GM23248 (cell line): ENCODE measurements at places on chromosomes 7 and 10.

DNA sequence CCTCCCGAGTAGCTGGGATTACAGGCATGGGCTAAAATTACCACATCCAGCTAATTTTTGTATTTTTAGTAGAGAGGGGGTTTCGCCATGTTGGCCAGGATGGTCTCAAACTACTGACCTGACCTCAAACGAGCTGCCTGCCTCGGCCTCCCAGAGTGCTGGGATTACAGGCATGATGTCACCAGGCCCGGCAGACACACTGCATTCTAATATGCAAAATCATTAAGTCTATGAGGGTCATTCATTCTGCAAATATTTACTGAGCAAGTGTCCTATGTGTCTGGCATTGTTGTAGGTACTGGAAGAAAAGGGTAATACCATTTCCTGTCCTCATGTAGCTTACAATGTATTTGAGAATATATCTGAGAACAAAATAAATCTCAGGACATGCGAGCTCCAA lies 2.7 kb downstream of the PUS7 start:
- DNase-seq, result peak; percentile 4

- peak; percentile 30 for DNase-seq
Observed at GRCh38 chr7:154744256-154744860, 258.6 kb downstream of the PAXIP1 start.

- DNase-seq, result peak; percentile 3
Observed at GRCh38 chr10:62993121-62993520, 140.0 kb upstream of the NRBF2 start.

DNA sequence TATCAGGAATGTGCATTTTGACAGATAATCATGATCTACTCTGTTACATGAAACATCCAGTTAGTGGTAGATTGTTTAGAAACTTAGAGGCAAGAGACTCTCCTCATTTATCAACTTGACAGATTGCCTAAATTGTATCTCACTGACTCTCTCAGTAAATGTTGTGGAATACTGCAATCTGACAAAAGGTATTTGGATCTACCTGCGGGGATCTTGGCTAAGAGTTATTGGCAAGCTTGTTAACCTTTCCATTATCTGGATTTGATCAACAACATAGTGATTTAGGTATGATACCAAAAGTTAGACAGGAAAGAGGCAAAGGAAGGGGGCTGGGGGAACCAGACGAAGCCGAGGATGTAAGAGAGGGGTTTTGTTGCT lies 2.0 kb downstream of the VSTM2A start:
- DNase-seq, result no peak

- no peak for DNase-seq
Observed at GRCh38 chr7:110861163-110861562, 229.8 kb upstream of the LRRN3 start.

DNA sequence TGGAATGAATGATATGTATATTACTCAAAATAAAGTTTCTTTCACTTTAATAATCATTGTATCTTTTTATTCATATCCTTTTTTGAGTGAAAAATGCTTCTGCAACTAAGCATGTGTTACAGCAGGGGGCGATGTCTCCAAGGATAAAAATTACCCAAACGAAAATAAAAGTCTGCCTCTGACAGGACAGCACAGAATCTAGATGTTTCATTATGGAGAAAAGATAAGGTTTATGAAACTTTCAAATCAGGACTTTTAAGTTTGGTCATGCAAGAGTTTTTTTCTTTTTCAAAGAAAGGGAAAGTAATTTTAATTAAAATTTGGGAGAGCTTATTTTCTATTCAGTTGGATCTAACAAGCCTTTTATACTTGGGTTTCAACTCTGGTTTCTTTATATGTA lies 48.4 kb downstream of the TES start:
- DNase-seq, result peak; percentile 82

DNA sequence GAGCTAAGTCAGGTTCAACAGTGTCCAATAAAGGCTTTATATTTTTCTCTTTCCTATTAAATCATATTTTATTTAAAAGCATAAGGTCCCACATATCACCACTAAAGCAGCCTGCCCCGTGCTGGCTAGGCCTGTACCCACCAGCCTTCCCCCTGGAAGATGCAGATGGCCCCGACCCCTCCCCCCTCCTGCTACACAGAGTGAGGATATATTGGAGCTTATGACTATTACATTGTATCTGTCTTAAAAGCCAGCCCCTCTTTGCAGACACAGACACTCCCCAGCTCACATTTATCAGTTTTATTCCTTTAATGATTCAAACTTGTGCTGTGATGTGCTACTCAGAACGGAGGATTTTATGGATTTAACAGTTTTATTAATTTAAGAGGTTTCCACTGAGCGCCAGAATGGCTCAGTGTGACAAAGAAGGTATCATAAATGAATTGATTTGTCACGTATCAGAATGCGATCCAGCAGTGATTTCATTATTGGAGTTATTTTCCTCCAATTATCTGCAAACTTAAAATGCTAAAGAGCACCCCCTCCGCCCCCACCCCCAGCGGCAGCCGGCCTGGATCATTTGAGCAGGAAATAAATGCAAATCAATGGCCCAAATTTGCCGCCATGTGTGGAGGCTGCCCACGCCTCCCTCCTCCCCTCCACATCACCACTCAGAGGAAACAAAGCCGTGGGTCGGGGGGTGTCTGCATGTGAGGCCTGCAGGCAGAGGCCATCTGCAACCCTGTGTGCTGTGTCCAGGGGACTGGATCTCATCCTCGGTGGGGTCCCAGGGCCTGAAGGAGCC lies 72.6 kb upstream of the ZMIZ1 start:
- no peak for DNase-seq

GRCh38 chr10:28186461-28186860 lies 116.4 kb downstream of the MPP7 start:
- DNase-seq, result no peak

GRCh38 chr10:4545062-4545461 lies 280.9 kb upstream of the AKR1E2 start:
- peak; percentile 51 for DNase-seq

DNA sequence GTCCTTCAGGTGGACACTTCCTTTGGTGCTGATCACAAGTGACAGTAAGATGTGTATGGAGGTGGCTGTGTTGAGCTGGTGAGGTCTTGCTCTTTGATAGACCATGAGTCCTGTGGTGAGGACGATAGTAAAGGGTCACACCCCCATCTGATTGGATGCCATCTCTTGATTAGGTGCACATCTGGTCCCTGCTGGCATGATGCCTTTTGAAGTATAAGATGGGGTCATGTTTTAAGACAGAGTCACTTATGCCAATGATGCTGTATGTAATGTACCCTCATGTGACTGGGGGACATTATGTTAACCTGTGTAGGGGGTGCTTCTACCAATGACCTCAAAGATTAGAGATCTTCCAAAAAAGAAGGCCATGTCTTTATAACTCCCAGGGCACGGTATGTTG lies 644.6 kb downstream of the ACTR3B start:
- DNase-seq, result no peak

- DNase-seq, result no peak
Observed at GRCh38 chr7:128116740-128117139, 85.5 kb upstream of the LRRC4 start.

DNA sequence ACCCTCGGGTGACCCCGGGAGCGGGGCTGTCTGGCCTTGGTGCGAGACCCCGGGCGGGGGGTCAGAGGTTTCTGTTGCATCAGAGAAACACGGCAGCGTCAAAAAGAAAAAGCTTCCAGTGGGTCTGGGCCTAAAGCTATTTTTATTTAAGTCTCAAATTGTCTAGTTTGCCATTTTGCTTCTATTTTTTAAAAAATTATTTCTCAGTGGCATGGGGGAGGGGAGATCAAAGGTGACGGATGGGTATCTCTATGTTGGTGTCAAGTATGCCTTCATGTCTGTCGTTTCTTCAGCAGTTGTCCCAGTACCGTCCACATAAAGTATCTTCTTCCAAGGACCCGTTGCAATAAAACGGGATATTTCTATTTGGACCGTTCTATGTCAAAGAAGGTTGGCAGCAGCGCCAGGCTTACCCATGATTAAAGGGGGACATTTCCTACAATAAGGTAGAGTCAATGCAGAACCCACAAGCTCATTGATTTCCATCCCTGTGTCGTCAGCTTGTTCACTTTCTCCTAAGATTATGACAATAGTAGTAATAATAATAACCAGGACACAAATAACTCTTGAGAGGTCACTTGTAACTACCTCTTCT lies 26.0 kb upstream of the VAX1 start:
- DNase-seq, result no peak

- DNase-seq, result no peak
Observed at GRCh38 chr7:150780292-150780691, 19.9 kb downstream of the TMEM176B start.

- DNase-seq, result no peak
Observed at GRCh38 chr10:82392533-82392932, 517.5 kb downstream of the NRG3 start.

DNA sequence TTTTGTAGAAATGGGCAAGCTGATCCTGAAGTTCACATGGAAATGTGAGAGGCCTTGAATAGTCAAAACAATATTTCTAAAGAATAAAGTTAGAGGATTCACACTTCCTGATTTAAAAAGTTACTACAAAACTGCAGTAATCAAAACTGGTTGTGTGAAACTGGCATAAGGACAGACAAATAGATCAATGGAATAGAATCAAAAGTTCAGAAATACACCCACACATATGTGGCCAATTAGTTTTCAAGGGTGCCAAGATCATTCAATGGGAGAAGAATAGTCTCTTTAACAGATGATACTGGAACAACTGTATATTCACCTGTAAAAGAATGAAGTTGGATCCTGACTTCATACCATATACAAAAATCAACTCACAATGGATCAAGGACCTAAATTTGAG lies 27.7 kb downstream of the DNAJC9 start:
- DNase-seq, result no peak

DNA sequence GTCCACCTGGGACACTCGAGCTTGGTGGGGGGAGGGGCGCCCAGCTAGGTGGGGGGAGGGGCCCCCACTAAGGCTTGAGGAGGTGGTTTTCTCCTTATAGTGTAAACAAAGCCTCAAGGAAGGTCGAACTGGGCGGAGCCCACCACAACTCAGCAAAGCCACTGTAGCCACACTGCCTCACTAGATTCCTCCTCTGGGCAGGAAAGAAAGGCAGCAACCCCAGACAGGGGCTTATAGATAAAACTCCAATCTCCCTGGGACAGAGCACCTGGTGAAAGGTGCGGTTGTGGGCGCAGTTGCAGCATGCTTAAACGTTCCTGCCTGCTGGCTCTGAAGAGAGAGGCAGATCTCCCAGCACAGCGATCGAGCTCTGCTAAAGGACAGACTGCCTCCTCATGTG lies 133.1 kb downstream of the SNX13 start:
- DNase-seq, result no peak

DNA sequence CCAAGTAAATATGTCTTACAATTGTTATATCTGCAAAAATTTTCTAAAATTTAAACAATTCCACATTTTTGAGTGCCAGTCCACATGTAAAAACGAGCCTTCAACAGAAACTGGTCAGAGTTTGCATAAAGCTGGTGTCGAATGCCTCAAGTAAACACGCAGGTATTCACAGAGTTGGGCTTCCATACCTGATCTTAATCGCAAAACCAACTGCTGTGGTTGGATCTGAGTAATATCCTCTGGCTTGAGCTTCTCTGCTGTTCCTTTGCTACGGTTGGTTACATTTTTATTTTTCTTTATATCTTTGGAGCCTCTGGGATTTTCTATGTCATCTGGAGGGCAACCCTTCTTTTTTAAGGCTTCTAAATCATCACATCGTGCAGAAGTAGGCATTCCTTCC lies 28.4 kb downstream of the ITGB1 start:
- no peak for DNase-seq

GRCh38 chr7:156665101-156665500 lies 24.5 kb downstream of the RNF32 start:
- DNase-seq, result no peak

DNA sequence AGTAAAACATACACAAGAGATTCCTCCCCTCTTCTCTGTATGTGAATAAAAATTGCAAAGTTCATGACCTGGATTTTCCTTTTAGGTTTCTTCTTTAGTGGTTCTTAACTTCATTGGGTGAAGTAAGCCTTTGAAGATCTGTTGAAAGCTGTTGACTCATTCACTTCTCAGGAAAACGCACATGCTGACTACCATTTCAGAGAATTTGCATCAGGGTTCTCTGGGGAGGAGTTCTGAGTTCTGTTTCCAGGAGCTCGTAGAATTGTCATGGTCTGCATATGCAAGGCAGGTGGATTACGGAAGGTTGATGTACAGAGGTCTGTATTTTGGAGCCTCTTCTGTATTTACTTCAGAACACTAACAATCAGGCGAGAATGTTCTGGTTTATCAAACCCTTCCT lies 962 bp upstream of the SLC26A4 start:
- DNase-seq, result peak; percentile 86

DNA sequence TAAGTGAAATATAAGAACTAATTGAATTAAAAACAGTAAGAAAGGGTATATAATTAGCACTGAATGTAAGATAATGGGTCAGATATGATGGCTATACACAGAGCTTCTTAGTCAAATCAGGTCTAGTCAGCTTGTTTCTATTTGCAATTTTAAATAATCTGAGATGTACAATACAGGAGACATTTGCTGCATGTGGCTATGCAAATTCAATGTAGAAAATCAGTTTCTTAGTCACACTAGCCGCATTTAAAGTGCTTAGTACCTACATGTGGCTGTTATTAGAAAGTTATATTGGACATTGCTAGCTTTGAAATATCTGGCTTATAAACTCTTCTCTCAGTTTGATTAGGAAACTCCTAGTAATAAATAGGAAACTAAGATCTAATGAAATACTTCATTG lies 25.3 kb downstream of the CCDC7 start:
- DNase-seq, result no peak

GRCh38 chr10:122774231-122774630 lies 71.4 kb downstream of the CUZD1 start:
- no peak for DNase-seq
